CD4-positive, CD25-positive, alpha-beta regulatory T cell (primary cell): ENCODE measurements at places on chromosomes 5 and 9. TPM values are rescaled to one million over a fixed set of nuclear protein-coding genes. Genes with fewer than 3 reads are reported as not detected.
A peak's percentile ranks its signal among the peaks of the same experiment; 100 is the strongest.

GRCh38 chr9:134438195-134438788 lies 112.0 kb downstream of the RXRA start:
- no peak for DNase-seq

GRCh38 chr5:15003511-15003920 lies 131.9 kb upstream of the ANKH start:
- DNase-seq, result peak; percentile 74

GRCh38 chr9:122100756-122101155 lies 7.6 kb upstream of the TTLL11 start:
- DNase-seq, result no peak

Gene PDLIM4
- not detected for total RNA-seq

DNA sequence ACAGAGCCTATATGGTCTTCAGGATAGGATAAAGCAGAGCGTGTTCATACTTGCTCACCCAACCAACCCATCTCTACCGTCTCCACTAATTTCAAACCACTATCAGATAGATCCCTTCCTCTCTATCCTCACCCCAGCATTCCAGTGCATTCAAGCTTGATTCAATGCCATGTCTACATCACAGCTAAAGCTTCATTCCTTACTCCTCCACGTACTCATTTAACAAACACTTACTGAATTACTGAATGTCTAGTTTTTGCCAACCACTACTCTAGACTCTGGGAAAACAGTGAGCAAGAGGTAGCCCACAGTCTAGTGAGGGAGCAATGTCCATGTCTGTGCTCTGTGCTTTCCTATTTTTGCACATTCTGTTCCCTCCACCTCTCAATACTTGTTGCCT lies 163.5 kb upstream of the MSX2 start:
- no peak for DNase-seq

Gene FRMD3
- total RNA-seq, result 2.8 TPM

GRCh38 chr9:76194896-76195295 lies 199.3 kb downstream of the RFK start:
- DNase-seq, result no peak

Gene AK8
- not detected for total RNA-seq

DNA sequence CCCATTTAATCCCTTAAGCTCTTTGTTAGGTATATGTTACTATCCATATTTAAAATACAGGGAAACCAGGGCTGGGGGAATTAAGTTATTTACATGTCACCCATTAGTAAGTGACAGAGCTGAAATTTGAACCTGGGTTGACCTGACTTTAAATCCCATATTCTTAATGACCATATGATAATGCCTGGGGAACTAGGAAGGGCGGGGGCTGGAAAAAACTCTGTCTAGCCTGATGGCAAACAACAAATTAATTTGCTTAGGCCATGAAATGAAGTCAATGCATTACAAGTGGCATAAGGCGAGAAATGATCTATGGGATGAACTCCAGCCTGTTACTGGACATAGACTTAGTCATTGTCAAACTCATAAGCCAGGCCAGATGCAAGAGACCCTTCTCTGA lies 325.7 kb upstream of the WWC1 start:
- DNase-seq, result no peak

DNA sequence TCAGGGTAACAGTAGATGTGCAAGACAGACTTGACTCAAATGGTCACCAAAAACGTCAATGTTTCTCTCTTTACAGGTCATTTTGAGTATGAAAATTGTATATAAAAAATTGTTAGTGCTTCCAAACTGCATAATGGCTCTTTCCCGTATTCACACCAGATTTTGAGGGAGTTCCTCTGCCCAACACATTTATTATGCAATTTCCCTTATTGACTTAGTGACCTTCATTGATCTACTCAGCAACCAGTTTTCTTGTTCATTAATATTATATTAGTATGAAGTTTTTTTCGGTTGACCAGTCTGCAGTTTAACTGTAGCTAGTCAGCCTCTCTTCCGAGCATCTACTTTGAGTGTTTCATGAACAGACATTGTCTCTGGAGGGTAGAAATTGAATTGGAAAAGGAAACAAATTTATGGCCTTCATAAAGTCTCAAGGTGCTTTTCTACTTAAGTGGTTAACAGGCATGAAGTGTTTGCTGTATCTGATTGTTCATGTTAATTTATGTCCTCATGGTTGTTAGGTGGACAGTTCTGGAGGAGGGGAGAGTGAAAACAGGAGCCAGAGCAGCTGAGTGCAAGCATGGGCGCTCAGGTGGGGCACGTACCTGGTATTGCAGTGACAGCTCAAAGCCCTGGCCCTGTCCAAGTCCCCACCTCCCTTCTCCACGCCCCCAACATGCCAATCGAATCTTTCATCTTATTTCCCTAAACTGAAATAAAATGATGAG lies 240.2 kb downstream of the RFK start:
- DNase-seq, result no peak

GRCh38 chr9:77679661-77680368 lies 31.7 kb upstream of the GNA14 start:
- no peak for DNase-seq

DNA sequence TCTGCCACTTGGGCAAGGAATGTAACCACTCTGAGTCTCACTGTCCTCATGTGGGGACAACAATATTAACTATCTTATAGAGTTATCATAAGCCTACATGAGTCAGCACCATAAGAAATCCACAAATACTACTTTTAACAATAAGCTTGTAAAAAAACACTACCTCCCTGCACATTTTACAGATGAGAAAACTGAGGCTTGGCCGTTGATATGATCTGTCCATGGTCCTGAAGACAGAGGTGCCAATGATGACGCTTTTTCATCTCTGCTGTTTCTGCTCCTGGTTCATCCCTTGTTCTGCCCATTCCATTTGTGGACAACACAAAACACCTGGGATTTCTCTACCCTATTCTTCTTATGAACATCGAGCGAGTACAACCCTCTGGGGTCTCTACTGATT lies 23.4 kb upstream of the STRBP start:
- no peak for DNase-seq

DNA sequence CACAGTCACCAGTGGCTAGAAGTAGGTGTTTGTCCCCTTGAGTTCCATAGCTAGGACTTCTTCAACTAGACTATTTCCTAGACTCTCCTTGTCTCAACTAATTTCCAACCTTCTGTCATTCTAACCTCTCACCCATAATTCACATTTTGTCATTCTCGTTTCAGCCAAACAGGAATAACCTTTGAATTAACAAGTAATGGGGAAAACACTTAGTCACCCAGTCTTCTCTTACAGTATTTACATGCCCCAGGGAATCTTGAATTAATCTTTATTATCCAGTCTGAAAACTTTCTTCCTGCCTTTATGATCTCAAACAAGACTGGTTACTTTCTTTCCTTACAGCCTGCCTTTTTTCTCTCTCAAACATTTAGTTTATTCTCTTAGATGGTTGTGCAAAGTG lies 63.3 kb upstream of the RUSC2 start:
- no peak for DNase-seq

DNA sequence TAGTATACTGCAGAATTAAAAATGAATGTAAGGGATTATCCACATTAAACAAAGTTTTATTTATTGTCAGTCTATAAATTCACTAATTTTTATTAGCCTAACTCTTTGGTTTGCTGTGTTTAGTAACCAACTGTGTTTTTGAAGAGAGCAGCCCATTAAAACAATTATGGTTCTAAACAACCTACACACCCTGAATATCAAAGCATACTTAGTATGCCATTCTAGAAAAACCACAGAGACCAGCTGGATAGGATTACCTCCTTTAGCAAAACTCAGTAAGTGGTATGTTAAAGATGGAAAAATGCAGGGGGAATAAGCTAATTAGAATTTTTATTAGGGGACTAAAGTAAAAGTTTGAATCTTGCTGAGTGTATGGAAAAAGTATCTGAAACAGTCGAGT lies 1981.7 kb upstream of the NUDT12 start:
- no peak for DNase-seq

Gene PDZD2
- total RNA-seq, result 1.3 TPM

Gene ALDH7A1
- 0.35 TPM for total RNA-seq

GRCh38 chr5:73994963-73995362 lies 369.0 kb downstream of the ARHGEF28 start:
- DNase-seq, result no peak

DNA sequence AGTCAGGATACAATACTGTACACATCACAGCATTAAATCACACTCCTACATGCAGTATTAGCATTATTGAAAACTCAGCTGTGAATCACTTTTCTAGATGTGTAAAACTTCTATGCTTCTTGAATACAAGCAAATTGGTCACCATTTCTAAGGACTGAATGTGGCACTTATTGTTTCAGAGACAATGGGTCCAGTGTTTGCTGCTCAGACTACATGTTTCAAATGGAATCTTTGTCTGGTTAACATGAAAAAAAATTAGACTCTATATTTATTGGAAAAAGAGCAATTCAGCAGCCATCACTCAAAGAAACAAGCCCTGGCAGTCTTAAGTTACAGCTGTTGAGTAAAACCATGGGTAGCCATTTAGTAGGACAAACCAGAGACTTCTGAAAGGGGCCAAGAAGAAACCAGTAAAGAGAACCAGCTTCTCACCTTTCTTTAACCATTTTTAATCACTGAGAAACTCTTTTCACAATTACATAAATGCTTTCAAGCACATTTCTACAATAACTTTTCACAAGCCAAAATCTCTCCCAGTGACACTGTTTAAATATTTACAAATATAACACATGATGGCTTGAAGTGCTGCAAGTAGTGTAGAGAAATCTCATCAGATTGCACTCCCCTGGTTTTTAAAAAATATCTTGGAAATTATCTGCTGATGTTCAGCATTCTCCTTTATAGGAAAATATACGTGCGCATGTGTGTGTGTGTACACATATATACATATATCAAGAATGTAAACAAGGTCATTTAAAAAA lies 35.2 kb downstream of the OR2K2 start:
- no peak for DNase-seq

DNA sequence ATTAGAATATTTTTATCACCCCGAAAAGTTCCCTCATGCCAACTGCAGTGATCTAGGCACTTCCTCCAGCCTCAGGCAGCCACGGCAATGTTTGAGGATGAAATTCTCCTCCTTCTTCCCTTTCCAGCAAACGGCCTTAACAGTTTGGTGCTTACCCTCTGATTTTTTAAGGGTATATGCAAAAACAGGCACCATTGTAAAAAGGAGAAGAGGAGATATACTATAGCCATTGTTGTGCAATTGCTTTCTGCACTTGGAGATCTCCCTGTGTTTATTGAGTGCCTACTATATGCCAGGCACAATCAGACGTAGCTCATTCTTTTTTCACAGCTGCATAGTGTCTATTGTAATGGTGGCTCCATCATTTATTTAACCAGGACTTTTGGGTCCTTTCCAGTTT lies 29.4 kb downstream of the GSN start:
- DNase-seq, result no peak

GRCh38 chr9:21993893-21994555 lies at the start of gene CDKN2A:
Gene CDKN2A (minus strand): TSS chr9:21994392.
- DNase-seq, result peak; percentile 24

- no peak for DNase-seq
Measured at GRCh38 chr9:33718987-33719386, 76.4 kb upstream of the PRSS3 start.

- DNase-seq, result no peak
Measured at GRCh38 chr5:9284272-9284671, 261.6 kb downstream of the SEMA5A start.

Gene BTNL3
- not detected for total RNA-seq

DNA sequence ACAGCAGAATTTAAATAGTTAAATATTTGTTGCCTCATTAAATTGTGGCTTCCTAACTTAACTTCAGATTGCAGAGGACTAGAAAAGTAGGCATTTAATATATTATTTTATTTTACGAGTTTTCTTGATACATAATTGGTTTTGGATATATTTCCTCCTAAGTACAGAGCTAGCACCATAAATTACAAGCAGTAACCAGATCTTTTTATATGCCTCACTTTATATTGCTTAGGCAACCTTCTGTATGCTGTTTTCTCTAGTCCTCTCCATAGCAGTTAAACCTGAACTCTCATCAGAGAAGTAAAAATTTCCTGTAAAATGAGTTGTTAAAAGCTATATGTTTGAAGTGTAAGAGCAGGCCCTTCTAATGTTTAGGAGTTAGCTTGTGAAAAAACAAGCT lies 144.2 kb downstream of the ZCCHC7 start:
- no peak for DNase-seq

Gene IRGM
- 1.8 TPM for total RNA-seq

- DNase-seq, result peak; percentile 66
Measured at GRCh38 chr5:75566710-75567309, 44.4 kb upstream of the ANKDD1B start.

Gene SMIM33
- total RNA-seq, result 0.54 TPM

GRCh38 chr9:129900263-129901027 lies 65.2 kb downstream of the USP20 start:
- no peak for DNase-seq

- DNase-seq, result no peak
Measured at GRCh38 chr5:67238191-67238590, 41.6 kb upstream of the CD180 start.
